ENCODE measurements at places on chromosomes 1 and 21.

DNA sequence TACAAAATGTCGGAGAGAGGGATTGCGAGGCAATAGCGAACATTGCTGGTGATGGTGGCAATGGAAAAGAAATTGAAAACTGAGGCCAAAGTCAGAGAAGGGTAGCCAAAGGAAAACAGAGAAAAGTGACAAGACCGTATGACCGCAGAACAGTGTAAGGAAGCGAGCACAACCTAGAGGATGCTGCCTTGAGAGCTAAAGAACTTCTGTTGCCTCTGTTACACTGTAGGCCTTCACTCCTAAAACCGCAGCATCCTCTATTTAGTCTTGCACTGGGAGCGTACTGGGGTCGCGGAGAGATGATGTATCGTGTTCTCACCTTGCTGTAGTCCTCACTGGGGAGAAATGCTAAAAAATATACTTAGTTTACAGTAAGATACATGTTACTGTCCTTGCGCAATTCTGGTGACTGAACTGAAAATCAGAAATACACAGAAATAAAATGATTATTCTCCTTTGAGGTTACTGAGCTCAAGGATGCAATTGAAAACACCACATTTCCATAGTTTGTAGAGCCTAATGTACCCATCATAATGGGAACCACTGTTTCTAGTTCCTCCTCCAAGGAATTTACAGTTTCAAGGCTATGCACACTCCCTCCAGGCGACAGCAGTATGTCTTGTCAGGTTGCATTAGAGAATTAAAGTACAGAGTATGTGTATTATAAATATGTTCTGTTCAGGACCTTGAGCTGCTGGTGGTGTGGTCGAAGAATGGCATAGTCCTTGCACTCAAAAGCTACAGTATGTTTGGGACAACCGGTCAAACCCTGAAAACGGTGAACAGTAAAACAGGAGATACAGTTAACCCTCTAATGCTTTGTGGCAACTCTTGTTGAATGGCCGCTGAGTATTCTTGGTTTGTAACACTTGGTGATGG, 1.3 kb downstream of the NEK7 start:
- DNase-seq, result no peak

DNA sequence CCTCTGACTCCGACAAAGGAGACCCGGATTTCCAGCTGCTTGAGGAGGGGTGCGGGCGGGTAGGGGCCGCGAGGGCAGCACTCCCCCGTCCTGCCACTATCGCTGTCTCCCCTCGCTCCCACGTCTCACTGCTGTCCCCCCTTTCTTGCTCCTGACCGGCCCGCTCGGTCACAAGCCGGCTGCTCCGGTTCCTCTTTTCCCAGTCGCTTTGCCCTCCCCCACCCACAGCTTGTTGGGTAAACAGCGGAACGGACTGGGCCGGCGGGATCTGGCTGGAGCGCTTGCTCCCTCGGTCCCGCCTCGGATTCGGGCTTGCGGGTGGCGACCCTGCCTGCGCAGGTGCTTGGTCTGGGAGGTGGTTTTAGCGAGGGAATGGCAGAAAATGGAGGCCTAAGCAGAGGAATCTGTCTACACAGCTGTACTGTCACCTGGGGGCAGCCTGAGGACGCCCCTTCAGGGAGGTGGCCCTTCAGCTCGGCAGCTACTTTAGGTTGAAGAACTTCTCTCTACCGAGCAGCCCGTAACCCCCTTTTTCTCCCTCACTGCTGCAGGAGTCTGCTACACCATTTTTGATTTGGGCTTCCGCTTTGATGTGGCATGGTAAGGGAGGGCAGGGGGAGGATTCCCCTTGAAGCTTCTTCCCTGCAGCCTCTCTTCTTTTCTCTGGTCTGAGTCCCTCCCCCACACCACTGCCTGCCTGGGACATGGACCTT, 645 bp downstream of the ATP6V0B start:
- peak; percentile 50 for DNase-seq

- DNase-seq, result no peak
These were observed 55.3 kb downstream of the SEC16B start for GRCh38 chr1:177914603-177915002.

- DNase-seq, result no peak
These were observed 207.7 kb upstream of the CAMK1G start for GRCh38 chr1:209375671-209376365.

GRCh38 chr1:66415866-66416265, 118.1 kb upstream of the SGIP1 start:
- no peak for DNase-seq

DNA sequence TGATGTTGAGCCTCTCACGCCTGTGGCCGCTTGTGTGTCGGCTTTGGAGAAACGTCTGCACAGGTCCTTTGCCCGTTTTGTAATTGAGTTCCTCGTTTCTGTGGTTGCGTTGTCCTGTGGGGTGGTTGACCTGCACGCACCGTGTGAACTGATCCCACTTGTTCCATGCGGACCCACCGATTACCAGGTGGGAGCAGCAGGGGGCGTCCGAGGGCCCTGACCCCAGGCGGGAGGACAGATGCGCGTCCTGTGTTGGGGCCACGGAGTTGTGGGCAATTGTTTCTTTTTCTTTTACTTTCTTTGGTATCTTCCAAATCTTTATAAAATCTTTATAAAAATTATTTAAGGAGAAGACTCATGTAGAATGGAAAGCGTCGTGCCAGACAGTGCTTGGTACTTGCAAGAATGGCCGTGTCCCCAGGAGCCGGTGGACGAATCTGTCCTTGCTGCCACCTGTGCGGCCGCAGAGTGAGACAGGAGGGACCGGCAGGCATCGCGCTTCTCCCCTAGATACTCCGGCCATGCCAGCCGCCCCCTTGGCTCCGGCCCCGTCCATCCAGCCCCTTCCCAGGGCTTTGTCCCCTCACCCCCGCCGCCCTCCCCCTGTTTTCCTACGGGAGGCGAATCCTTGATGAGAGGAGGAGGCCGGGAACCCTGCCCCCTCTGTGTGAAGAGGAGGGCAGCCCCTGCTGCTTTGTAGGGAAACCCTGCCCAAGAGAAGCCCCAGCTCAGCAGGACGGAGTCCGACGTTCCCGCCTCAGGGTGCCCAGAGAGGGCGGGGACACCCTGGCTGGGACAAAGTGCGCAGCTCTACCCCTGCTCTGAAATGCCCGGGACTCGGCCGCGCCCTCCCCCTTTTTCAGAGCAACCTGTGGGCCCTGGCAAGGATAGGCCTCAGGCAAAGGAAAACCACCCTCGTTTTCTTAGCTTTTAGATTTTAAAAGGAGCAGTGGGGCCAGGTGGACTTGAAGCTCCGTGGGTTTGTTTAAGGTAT, 41.7 kb downstream of the PRKCZ start:
- peak; percentile 46 for DNase-seq

- peak; percentile 42 for DNase-seq
These were observed 1.9 kb downstream of the SCAMP3 start for GRCh38 chr1:155260276-155260675.

GRCh38 chr1:156384007-156384406, 15.0 kb downstream of the RHBG start:
- no peak for DNase-seq

- DNase-seq, result peak; percentile 61
These were observed 87.8 kb upstream of the MAP1LC3C start for GRCh38 chr1:242086706-242087105.

DNA sequence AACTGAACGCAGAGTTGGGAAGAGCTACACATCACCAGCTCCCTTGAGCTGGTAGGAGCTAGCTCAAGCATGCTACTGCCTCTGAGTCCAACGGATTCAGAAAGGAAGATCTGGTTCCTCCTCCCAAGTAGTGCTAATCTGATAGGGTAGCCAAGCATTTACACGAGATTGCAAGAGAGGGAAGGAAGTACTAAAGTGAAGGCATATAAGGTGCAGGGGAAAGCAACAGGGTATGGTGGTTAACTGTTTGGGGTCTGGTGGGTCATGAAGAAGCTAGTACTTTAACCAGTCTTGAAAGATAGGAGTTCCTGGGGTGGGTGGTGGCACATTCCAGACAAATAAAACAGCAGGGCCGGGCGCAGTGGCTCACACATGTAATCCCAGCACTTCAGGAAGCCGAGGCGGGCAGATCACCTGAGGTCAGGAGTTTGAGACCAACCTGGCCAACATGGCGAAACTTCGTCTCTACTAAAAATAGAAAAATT, 20.2 kb upstream of the ZNF436 start:
- DNase-seq, result no peak

DNA sequence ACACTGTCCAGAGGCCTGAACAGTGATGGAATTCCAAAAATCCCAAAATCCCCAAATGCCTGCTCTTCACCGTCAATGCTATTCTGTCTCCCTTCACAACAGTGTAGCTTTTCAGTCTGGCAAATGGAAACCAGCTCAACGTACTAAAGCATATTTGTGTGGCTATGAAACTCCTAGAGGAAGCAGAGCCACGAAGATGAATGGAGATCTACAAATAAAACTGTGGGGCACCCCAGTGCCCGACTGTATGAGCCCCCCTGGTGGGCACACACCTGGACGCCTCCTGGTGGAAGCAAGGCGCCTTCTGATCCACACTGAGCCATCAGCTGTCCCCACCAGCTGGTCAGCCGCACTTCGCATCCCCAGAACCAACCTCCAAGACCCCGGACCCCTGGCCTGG, 129.1 kb upstream of the SOD1 start:
- no peak for DNase-seq

DNA sequence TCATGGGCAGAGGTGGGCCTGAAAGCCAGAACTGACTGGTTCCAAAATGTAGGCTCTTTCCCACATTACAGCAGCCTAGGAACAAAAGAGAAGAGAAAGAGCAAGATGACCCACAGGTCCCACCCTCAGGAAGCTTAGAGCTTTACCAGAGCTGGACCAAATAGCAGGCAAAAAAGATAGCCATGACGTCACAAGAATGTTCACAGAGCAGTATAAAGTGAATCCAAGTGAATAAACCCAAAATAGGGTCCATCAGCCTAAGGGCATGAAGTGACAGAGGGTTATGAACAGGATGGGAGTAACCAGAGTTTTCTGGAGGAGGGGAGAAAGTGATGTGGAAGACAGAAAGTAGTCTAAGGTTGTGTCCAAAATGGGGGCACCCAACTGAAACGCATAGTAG, 221.2 kb downstream of the KCNH1 start:
- no peak for DNase-seq

DNA sequence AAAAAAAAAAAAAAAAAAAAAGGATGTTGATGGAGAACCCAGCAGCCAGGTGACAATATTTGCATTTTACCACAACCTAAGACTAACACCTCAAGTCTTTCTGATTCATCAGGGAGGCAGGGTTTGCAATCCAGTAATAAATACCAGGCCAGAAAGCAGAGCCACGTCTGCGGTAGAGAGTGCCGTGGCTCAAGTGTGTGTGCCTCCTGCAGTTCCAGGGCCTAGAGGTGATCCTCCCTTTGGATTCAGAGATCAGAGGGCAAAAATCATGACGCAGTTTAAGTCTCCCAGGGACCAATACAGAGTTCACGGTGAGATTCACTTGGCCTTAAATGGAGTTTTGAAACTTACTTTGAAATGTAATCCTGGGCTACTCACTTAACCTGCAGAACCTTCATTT, 34.9 kb downstream of the TMCO4 start:
- no peak for DNase-seq

DNA sequence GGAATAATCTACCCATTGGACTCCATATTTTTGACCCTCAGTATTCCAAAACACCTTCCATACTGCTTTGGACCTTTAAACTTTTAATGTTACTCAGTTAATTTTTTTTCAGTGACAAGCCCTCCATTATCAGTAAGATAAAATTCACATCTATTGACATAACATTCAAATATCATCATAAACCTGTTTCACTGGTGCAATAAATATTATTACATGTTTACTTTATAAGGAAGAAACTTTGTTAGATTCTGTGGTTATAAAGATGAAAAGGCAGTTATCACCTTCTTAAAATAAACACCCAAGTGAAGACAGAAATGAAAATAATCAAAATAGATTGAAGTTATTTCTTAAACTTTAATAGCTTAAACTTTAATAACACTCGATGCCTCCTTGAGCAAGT, 758.5 kb upstream of the ADGRL2 start:
- DNase-seq, result no peak

DNA sequence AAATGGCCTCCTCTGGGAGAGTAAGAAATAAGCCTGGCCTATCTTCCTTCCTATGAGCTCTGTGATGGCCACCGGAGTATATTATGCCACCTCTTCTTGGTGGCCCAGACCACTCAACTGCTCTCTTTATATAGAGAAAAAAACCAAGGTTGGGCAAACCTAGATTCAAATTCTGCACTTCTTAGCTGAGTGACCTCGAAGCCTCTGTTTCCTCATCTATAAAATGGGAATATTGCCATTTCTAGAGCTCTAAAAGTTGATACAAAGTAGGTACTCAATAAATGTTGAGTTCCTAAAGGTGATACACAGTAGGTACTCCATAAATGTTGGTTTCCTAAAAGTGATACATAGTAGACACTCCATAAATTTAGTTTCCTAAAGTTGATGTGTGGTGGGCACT, 120.7 kb downstream of the HLCS start:
- no peak for DNase-seq

- DNase-seq, result no peak
These were observed 71.4 kb downstream of the FNBP1L start for GRCh38 chr1:93519199-93519829.

GRCh38 chr1:204087893-204088528, 15.1 kb downstream of the SOX13 start:
- DNase-seq, result no peak

DNA sequence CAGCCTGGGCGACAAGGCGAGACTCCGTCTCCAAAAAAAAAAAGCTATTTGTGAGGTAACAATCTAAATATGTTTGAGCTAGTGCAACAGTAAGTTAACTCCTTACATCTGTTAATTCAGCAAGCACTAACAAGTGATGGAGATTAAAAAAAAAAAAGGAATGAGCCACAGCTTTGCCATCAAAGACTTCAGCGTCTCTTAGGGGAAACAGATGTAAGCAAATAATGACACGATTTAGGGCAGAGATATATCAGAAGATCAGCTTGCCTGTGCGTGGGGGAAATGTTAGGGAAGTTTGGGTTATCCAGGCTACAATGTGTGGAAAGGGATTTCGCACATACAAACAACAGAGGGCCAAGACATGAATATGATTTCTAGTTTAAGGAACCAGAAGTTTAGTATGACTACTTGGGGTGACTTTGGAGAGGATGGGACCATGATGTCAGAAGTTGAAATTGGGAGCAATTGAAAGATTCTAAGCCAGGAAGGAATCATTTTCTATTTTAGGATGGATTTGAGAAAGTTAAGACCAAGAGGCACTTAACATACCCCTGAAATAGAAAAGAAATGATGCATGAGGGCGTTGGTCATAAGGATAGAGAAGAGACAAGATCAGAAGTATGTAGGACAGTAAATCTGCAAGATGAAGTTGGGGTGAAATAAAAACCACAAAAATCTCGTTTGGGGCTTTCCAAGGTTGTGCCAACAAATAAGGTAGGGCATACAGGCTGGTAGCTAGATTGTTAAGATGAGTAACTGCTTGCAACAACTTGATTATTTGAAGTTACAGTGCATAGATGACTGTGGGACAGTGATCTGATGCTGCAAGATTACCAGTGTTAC, 2.4 kb upstream of the BRWD1 start:
- no peak for DNase-seq

- no peak for DNase-seq
These were observed 13.0 kb upstream of the C1orf174 start for GRCh38 chr1:3912809-3913685.

Measured in kidney (tissue), 22 donors.